ENCODE measurements at places on chromosomes 5 and 9.
A peak's percentile ranks its signal among the peaks of the same experiment; 100 is the strongest.

DNA sequence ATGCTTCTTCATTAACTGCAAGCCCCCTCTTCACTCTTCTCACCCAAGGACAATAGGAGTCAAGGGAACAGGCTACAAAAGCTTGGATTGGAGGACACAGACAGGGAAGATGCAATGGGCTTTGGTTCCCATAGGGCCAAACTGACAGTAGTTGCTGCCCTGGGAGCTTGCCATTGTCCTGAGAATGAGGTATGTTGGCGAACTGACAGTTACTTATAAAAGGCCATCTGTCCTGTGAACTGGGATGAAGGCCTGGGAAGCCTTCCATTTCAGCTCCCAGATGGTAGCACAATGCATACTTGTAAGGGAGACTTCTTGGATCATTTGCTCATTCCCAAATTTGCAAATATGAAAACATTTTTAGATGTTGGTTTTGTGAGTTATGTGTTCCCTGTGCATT lies 88.9 kb downstream of the SNCAIP start:
- DNase-seq = no peak

DNA sequence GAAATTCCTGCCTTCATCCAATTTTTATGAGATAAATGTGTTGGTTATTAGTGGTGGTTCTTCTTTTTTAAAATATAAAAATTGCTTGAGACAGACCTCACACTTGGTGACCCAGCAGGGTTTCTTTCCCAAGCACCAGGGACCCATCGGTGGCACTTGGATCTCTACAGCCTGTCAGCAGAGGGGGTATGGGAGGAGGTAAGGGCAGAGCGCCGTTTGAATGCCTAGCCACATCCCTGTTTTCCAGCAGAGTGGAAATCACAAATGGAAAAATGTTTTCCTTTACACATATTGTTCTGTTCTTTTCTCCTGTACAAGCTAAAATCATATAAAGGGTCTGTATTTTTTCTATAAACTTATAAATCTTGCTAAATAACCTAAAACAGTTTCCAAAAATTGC lies 248.0 kb downstream of the NR3C1 start:
- no peak for DNase-seq

GRCh38 chr5:23352446-23352845 lies 155.0 kb upstream of the PRDM9 start:
- DNase-seq = no peak

DNA sequence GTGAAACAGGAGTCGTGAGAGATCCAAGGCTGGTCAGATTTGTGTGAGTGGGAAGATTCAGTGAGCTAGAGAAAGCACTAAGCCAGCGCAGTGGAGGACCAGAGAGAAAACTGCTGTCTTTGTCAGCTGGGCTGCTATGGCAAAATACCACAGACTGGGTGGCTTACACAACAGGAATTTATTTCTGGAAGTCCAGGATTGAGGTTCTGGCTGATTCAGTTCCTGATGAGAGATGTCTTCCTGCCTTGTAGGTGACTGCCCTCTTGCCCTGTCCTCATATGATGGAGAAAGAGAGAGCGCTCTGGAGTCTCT lies 24.2 kb upstream of the ANKRD33B start:
- DNase-seq = no peak

DNA sequence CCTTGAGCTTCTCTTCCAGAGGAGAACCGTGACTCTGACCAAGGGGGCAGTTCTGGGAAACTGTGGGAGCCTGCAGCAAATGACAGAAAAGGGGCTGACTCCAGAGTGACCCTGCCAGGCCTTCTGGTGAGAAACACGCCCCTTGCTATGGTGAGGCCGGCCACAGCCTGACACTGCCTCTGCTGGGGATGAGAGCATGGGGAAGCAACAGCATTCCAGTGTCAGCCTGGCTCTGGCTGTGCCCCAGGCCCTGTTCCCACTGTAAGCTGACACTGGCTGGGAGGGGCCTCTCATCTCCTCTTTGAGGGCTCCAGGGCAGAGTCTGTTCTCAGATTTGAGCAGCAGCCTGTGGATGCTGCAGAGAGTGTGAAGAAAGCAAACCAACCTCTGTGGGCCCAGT lies 180.0 kb upstream of the IL12B start:
- no peak for DNase-seq

DNA sequence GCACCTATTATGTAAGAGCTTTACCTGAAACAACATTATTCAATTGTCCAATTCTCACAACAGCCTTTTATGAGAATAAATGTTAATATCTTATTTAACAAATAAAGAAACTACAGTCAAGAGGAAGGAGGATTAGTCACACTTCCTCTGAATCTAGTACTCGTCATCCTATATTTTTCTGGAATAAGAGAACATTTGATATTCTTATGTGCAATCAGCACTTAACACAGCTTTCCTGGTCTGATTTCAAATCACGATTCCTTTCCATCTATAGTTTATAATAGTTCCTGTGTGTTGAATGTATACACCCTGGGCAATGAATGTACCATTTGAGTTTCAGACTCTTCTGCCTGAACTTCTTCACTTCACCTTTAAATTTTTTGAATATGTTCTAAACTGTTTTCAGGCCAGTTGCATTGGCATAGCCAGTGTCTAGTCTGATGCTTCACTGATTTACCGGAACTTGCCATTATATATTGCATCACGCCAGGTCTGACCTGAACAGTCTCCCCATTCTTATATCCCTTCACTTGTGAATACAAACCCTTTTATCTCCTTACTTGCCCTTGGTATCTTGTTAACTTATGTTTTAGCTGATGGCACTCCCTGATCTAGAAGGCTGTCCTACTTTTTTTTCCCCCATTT lies 698.3 kb downstream of the MAT2B start:
- DNase-seq = no peak

DNA sequence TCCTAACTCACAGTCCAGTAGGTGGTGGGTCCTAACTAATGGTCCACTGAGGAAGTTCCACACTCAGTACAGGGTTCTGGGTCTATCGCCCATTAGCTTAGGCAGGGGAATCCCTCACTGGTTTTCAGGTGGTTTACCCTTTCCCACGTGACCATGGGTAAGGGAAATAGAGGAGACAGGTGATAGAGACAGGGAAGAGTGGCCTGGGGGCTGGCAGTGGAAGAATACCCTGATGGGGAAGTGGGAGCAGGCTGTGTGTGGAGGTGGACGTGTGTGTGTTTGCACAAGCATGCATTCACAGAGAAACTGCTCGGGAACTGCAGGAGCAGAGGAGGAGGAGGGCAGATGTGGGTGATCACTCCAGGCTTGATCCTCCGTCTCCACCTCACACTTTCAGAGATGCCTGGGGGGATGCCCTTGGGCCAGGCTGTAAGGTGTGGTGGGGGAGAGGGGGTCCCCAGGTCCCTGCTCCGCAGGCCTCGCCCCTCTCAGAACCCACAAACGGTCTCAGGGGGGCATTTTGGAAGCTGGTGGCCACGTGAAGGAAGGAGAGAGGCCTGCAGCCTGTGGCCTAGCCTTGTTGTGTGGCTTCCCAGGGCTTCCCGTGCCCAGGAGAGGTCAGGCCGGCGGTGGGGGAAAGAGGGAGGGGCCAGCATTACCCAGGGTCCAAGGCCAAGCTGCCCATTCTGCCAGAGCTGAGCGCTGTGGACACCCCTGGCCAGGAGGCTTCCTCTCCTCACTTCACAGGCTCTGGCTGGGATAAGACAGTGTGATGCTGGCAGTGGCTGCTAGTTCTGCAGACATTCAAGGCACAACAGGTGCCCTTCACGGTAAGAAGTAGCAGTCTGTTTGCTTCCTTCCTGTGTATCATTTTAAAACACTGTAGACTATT lies 80.0 kb downstream of the OTULIN start:
- no peak for DNase-seq

- peak; percentile 81 for DNase-seq
Observed at GRCh38 chr5:172479034-172479783, 24.9 kb upstream of the SH3PXD2B start.
